ENCODE measurements at places on chromosomes 12 and 14. TPM values are rescaled to one million over a fixed set of nuclear protein-coding genes. Genes with fewer than 3 reads are reported as not detected.
A peak's percentile ranks its signal among the peaks of the same experiment; 100 is the strongest.

DNA sequence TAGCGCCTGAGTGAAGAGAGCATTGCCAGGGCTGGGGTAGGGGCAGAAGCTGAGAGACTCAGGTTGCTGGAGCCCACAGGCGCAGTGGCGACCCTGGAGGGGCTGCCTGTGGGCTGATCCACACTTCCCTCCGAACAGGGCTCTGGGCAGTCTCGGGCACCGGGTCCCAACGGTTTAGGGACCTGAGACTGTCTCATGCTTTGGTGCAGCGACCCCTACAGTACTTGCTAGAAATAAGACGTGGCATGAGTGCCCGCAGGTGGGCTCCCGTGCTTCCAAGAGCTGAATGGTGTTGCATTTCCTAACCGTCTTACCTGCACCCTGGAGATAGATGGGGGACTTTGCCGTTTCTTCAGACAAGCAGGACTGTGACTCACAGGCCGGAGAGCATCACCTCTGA lies 57.4 kb downstream of the AACS start:
- DNase-seq = no peak

ESYT1 gene
- 163 TPM for total RNA-seq

NR2C1 gene
- 25.4 TPM for total RNA-seq

DNA sequence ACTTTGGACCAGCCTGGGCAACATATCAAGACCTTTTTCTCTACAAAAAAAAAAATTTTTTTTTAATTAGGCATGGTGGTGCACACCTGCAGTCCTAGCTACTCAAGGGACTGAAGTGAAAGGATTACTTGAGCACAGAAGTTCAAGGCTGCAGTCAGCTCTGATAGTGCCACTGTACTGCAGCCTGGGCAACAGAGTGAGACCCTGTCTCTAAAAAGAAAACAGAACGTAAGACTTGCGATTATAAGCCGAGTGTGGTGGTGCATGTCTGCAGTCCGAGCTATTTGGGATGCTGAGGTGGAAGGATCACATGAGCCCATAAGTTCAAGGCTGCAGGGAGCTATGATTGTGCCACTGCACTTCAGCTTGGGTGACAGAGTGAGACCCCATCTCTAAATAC lies 76.0 kb downstream of the DENND5B start:
- DNase-seq = no peak

DNA sequence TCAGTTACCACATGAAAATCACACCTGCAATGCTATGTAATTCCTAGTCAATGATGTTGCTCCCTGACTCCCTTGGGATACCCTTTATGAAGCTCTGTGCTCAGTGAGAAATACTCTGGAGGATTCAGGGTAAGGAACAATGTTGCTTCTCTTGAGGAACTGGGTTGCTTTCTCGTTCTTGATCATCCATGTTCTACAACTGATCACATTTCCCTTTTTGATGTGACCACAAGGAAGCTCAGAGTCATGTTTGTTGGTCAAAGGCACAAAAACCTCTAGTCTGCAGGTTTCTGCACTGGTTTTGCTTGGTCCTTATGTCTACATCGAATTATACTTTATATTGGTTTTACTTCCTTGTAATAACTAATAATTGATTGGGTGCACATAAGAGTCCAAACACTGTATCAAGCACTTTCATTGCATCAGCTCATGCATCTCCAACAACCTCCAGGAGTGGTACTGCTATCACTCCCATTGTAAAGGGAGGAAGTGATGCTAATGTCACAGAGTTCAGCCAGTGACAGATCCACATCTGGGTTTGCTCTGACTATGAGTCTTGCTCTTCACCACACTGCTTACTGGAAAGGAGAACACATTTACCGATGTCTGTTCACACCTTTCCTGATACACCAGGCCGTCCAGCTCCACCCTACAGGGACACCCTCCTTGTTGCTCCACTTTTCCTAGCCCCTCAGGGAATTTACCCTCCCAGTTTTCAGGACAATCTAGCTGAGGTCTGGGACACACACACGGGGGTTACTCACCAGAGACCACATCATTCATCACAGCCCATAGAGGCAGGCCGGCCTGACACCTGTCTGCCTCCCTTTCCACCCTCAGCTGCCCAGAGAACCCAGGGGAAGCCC lies 41.0 kb downstream of the CMKLR1 start:
- DNase-seq = no peak

DNA sequence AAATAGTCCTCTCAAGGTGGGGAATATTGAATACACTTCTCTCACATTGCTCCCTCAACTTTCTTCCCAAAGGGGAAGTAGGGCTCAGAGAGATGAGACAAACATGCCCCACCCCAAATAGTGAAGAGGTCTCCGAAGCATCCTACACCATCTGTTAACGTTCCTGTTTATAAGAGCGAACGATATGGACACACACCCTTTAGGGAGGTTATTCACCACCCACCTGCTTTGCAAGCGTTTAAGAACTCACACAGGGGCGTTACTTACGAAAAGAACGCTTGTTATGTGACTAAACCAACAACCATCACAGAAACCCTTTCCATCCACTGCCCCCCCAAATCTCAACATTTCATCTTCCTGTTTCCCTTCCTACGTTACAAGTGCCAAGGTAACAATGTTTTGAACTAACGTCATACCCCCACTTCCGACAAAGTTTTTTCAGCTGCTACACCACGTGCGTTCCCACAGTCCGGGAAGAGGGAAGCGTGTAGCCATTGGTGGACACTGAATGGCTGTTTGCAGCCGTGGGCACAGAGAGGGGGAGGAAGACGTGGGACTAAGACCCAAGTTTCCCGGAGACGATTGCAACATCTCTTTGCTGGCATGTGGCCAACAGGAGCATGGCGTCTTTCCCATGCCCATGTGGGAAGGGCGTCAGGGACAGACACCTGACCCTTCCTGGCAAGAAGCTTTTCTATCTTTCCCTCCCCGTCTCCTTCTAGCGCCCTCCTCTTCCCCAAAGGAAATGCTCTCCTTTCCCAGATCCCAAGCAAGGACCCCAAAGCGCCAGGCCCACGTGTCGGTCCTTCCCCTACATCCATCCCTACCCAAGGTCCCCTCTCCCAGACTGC lies 1.2 kb downstream of the YBX3 start:
- DNase-seq = peak; percentile 95

GAS2L3 gene
- total RNA-seq = 25.8 TPM

SMOC1 gene
- total RNA-seq = 1.6 TPM

ACSS3 gene
- 1.2 TPM for total RNA-seq

DNA sequence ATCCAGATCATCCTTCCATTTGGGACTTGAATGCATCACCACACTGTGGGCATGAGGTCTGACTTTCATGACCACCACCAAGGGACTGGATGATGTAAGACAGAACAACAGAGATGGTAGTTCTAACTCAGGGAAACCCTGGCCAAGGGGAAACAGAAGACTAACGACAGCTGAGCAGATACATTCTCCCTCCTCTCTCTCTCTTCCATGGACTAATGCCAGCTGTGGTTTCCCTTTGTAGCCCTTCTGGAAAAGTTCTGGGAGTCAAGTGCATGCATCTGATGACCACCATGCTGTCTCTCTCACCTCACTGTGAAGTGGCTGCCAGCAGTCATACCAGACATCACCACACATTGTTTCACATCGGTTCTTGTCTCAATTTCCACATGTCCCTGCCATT lies 3.4 kb downstream of the TAS2R30 start:
- DNase-seq = no peak

DNA sequence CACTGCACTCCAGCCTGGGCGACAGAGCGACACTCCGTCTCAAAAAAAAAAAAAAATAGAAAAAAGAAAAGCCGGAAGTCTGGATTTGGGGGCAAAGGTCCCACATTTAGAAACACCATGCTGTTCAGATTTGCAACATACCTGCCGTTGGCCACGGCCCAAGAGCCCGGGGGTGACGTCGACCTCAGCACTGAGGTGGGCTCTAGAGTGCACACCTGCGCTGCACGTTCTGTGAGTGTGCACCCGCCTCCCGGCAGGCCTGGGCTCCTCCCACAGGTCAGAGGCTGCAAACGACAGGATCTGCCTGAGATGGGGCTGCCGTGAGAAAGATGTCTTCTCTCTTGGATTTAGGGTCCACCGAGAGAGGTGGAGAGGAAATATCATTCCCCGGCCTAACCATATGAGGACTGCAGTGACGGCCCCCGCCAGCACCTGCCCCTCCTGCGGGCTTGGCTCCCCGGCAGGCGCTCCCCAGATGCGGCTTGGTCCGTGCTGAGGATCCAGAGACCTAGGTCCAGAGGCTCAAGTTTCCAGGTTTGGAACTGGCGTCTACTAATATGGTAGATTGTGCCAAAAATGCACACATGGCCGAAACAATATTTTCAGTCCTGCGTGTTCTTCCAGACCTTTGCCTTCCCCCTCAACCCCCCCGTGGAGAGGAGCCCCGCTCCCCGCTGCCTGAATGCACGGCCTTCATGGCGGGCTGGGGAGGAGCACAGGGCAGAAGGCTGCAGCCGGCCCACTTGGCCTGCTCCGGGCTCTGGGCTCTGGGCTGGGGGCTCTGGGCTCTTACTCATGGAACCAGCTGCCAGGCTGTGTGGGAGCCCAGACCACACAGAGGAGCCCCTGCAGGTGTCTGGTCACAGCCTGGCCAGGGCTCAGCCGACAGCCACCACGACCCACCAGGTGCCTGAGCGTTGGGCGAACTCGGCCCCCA lies 58.8 kb upstream of the FBRSL1 start:
- DNase-seq = no peak

DNA sequence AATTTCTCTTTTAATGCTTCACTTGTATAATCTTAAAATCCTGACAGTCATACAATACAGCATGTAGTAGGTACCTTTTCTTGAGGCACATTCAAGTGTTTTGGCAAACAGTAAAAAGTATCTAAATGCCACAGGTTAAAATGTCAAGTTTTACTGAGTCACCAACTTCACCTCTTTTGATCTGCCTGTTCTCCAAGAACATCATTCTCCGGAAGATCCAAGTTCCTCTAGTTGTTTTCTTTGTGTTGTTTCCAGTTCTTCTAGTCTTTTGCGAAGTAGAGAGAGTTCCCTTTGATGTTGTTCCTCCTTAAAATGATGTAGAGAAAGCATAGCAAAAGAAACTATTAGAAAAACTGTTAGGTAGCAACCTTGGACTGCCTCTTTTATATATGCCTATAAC lies 151.1 kb downstream of the CEP83 start:
- no peak for DNase-seq

KLRF1 gene
- 1.2 TPM for total RNA-seq

ATL1 gene
- total RNA-seq = 6.3 TPM

DNA sequence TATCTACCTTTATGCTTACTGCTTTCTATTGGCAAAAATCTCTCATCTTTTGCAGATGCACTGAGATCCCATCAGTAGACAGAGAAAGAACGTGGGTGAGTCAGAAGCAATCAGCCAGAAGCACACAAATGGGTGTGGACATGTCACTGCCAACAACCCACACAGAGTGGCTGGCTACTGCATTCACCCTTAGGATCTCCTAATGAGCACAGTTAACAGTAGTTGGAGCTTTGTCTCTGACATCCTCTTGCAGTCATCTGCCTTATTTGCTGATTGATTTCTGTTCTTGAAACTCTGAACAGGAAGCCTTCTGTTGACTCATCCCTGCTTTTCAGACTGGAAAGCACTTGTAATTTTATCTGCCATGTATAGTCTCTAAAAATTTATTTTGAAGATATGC lies 117.2 kb downstream of the RGS6 start:
- no peak for DNase-seq

DNA sequence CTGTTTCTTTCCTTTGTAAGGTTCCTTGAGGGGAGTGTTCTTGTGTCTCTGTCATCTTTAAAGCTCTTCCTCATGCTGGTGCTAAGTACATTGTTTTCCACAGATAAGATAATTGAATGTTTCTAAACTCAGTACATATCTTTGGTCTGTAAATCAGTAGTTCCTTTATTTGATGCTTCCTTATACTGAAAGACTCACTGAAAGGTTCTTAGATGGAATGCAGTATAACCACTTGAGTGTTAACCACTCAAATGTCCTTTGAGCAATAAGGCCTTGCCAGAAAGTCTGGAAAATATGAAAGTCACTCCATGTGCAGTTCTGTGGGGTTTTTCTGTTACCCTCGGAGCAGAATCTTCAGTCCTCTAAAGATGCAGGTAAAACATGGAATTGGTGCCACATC lies 23.0 kb upstream of the RNU6-8 start:
- DNase-seq = no peak

TEX22 gene
- 0.90 TPM for total RNA-seq

DNA sequence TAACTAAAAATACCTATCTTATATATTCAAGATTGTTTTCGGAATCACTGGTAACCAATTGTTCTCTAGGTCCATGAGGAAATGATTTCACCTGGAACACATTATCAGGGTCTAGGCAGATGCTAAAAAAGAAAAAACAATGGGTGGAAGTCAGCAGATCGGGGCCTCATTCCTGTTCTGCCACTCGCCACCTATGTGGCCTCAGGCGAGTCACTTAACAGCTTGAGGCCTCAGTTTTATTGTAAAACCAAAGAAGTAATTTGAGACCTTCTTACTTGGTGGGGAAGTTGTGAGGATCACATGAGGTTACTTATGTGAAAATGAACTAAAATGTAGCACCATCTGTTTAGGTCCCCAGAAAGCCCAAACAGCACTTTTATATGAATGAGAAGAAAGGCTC lies 6.2 kb upstream of the RNASE10 start:
- no peak for DNase-seq

GRCh38 chr14:49893309-49894213 lies 679 bp downstream of the ARF6 start:
- DNase-seq = peak; percentile 61

DNA sequence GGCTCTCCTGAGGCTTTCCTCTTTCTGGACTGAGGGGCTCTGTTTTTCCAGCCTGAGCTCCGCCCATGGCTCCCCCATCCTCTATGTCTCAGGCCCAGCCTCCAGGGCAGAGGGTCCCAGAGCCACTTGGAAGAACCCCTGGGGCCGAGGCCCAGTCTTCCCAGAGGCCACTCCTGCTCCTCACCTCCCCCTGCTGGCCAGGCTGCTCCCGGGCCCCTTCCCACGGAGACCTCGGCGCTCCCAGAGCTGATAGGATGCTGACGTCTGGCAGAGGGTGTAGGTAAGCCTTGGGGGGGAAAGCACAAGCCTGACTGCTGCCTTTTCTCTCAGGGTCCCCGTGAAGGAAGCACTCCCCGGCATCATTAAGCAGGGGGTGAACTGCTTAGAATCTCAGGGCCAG lies 51.4 kb downstream of the ERH start:
- no peak for DNase-seq

RPL10L gene
- not detected for total RNA-seq

FOXN3 gene
- 5.9 TPM for total RNA-seq

LYZ gene
- not detected for total RNA-seq

GRCh38 chr12:20508359-20508758 lies 140.0 kb downstream of the PDE3A start:
- no peak for DNase-seq

DNA sequence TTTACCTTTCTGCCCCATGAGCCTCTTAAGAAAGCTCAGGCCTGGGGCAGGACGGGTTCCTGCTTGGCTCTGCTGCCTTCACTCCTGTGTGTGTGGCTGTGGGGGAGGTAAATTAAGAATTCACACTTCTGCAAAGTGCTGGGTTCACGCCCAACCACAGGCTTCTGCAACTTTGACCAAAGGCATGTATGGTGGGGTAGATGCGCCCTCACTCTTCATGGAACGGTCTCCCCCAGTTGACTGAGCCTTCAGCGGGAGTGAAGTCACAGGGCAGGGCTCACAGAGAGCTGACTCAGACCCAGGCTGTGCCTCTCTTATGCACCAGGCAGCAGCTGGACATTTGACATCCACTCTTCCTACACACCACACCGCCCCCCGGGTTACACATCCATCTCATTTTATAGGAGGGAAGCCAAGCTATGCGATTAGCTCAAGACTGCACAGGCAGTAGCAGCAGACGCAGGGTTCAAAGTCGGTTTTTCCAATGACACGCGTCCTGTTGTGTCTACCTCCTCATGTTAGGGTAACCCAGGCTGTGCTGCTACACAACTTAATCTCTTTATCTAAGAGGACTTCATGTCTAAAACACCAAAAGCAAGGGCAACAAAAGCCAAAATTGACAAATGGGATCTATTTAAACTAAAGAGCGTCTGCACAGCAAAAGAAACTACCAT lies 15.4 kb upstream of the BCL11B start:
- DNase-seq = no peak

All from Caki2 (cell line).